ENCODE measurements at places on chromosomes 5 and 9. TPM values are rescaled to one million over a fixed set of nuclear protein-coding genes. Genes with fewer than 3 reads are reported as not detected.
A peak's percentile ranks its signal among the peaks of the same experiment; 100 is the strongest.

- peak; percentile 83 for DNase-seq
Observed at GRCh38 chr5:81194633-81195334, 38.3 kb upstream of the CKMT2 start.

- no peak for DNase-seq
Observed at GRCh38 chr9:74800226-74800625, 87.5 kb downstream of the TRPM6 start.

GRCh38 chr5:59758566-59758965 lies 135.0 kb downstream of the PDE4D start:
- DNase-seq, result peak; percentile 41

DNA sequence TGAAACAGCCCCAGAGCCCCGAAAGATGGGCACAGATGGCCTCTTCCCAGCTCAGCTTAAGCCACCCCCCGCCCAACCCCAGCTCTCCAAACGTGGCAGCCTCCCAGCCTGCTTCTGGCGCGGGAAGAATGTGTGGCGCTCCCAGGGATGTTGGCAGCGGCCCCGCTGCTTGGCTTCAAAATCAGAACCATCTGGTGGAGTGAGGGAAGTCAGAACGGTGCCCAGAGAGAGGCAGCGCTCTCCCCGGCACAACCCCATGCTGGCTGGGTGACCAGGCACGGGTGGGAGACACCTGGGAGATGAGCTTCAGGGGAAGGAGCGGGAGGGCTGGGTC lies 72.7 kb upstream of the ORM1 start:
- no peak for DNase-seq

GRCh38 chr5:158027806-158028775 lies 169.1 kb upstream of the CLINT1 start:
- DNase-seq, result no peak

- DNase-seq, result no peak
Observed at GRCh38 chr9:15101095-15101494, 190.9 kb upstream of the FREM1 start.

Gene TYRP1
- total RNA-seq, result 0.85 TPM

GRCh38 chr9:81622471-81623255 lies 66.7 kb downstream of the TLE1 start:
- no peak for DNase-seq

DNA sequence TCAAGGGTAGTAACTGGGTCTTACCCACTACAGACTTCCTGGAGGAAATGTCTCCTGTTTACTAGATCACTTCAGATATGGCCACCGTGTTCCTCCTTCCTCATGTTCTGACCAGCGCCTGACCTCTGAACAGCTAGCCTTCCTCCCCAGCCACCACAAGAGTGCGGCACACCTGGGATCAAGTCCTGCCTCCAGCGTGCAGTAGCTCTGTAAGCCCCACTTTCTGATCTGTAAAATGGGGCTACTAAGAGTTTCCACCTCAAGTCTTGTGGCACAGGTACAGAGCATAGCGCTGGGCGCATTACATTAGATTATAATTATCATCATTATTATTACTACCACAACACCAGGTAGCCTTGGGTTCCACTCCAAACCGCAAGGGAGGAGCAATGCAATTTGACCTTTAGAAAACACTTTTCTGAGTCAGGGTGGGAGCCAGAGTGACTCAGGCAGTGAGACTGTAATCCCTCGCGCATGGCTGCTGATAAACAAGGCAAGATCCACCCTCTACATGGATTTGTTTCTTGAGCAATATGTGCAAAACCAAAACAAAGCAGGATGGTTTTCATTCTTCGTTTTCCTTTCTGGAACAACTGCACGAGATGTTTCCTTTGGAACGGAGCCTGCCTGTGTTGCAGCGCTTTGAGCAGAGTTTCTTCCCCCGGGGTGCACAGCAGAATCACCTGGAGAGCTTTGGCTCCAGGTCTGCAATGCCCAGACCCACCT lies 65.0 kb upstream of the ANGPTL2 start:
- DNase-seq, result peak; percentile 87

Gene PAM
- 271 TPM for total RNA-seq

DNA sequence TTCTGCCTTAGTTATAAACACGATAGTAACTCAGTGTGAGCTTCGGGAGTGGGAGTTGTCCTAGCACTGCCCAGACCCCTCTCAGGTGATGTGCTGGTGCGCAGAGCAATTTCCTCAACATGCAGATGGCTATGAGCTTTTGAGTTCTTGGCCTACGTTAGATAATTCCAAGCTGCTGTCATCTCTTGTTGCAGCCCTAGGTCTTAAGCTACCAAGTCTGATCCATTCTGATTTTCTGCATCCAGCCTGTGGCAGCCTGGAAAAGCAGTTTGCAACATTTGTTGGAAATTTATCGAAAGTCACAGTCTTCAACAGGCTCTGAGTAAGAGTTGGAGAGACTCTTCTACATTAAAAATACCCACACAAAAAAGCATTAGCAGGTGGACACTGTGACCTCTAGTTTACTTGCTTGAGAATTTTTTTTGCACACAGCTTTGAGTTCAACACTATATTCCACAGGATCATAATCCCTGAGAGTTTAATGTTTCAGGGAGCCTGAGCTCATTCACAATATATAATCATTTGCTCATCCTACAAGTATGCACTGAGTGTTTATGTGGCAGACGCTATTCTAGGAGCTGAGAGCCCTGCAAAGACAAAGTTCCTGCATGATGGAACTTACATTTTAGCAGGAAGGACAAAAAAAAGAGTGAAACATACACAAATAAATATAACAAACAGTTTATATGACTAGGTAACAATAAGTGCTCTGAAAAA lies 91.6 kb downstream of the UBE2QL1 start:
- DNase-seq, result no peak

DNA sequence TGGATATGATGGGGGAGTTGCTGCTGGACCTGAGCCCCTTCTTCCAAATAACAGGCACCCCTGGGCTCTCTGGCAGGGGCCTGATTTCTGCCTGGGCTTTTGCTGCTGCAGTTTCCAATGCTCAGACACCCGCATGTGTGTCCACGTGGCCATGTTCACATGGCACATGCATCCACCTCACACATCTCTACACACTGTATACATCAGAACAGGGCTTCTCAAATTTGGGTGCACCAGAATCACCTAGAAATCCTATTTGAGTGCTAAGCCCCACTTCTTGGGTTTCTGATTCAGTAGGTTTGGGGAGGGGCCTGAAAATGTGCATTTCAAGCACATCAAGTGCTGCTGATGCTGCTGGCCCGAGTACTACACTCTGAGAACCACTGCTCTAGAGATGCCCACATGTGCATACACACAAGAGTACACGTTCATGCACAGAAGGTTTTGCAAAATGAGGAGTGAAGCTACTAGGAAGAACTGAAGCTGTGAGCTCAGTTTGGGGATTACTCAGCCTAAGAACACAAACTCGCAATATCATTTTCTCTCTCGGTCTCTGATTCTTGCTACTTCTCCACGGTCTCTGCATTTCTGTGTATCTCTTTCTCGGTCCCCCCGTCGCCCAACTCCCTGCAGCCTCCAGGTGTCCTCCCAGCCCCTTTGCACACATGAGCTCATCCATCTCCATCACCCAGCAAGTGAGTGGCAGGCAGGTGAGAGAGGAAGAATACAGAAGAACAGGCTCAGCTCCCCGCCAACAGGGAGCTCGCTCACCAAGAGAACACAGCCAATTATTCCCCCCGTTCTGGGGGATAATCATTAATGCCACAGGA lies 97.0 kb downstream of the PCDH1 start:
- no peak for DNase-seq

- DNase-seq, result no peak
Observed at GRCh38 chr5:78492224-78492623, 131.8 kb downstream of the SCAMP1 start.

- DNase-seq, result peak; percentile 83
Observed at GRCh38 chr5:64947031-64947430, 178.3 kb downstream of the CWC27 start.
